T47D (cell line): ENCODE measurements at places on chromosomes 11 and 22.
A peak's percentile ranks its signal among the peaks of the same experiment; 100 is the strongest.

GRCh38 chr11:105589346-105589745 lies 20.5 kb upstream of the GRIA4 start:
- DNase-seq = no peak

GRCh38 chr11:64909653-64910343 lies 7.2 kb downstream of the ATG2A start:
- DNase-seq = no peak

DNA sequence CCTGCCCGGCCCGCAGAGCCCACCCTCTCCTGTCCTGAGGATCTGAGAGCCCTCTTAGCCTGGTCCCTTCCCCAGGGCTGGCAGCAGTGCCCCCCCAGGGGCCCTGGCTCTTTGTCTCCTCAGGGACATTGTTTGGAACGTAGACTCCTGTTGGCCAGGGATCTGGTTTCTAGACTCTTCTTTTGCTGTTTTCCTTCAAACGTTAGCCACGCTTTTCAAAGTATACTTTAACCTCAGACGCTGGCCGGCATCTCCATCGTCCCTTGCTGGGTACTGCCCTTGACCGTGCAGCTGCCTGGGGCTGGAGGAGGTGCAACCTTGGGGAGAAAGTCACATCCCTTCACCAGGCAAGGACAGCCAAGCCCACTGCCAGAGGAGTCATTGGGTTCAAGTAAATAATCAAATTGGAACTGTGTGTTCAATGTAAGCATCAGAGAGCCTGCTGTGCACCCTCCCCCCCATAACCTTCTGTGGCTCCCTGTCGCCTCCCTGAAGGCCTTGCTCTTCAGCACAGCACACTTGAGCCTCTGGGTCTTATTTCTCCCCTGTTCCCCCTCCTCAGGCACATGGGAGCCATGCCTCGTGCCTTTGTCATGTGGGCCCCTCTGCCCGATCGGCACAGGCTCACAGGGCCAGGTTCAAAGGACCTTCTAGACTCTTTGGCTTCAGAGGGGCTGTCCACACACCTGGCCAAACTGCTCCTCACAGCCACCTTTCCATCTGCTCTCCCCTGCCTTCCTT lies 21.8 kb upstream of the WNT7B start:
- no peak for DNase-seq

DNA sequence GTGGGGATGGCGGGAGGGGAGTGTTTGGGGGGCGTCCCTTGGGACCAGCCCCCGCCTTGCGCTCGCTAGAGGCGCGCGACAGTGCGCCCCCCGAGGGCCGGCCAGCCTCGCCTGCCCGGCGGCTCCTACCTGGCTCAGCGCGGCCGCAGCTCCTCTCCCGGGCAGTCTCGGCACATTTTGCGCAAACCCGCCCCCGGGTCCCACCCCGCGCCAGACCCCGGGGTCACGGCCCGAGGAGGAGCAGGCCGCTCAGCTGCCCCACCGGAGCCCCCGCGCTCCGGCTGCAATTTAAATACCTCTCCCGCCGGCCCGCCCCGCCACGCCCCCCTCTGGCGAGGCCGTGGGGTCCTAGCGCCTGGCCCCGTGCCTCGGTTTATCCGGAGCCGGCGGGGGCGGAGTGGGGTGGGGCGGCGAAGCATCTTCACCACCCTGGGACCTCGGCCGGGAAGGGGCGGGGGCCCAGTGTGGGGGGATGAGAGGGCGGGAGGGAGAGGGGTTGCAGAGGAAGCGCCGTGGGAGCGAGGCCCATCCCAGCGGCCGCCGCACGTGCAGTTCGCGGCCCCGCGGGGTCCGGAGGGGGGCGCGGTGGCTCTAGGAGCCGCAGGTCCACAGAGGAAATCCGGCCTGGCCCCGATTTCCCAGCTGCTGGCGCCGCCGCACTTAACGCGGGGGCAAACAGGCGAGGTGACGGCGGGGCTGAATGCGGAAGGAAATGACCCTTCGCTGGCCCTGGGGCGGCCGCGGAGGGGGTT lies at the start of gene LRRC32:
TSS of gene LRRC32 (minus strand) at position 263 of the 752 bp plus-strand sequence. CDS start 4,793 bp downstream, outside the sequence.
- no peak for DNase-seq

GRCh38 chr11:12195768-12196167 lies 85.4 kb downstream of the MICAL2 start:
- no peak for DNase-seq

- DNase-seq = no peak
Observed at GRCh38 chr11:96012086-96012824, 88.3 kb upstream of the MTMR2 start.

GRCh38 chr11:122179961-122180834 lies 64.2 kb upstream of the BLID start:
- DNase-seq = no peak

DNA sequence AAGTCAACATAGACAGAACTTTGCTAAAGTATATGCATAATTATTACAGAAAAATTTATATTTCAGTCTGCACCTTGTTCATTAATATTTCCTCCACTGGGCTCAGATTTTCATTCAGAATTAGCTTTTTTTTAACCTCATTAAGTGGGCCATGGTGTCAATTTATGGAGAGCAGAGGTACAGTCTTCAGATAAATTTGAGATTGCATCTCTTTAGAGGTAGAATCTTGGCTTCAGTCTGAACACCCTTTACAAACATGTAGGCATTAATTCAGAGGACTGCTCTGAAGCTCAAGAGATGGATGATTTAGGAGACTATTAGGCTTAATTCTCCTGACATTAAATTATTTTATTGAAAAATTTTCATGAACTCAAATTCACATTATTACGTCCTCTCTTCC lies 3.4 kb upstream of the HBB start:
- no peak for DNase-seq

- DNase-seq = no peak
Observed at GRCh38 chr11:2713661-2714462, 14.1 kb upstream of the KCNQ1OT1 start.

GRCh38 chr11:783581-784015 lies 6.3 kb downstream of the CEND1 start:
- no peak for DNase-seq

DNA sequence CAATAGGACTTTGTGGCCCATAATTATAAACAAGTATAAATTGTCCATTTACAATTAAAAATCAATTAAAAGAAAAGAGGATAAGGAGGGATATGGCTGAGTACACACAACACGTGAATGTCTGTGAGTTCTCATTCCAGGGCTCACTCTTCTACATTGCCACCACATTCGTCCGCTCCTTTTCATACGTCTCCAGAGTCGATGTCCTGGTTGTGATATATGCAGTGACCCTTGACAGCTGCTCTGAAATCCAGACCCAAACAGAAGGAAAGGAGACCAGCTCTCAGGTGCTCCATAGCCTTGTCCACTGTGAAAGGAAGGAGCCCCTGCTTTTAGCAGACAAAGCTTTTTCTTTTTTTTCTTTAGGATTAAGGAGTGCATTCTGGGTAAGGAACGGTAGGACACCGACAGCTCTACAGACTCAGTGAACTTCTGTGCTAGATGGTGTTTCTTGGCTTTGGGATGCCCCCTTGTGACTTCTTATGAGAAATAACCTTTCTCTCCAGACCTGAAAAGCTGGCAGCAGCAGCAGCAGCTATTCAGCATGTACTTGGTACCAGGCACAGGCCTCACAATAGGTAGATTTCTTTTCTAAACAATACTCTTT lies 19.7 kb upstream of the DNAJB13 start:
- DNase-seq = peak; percentile 85

DNA sequence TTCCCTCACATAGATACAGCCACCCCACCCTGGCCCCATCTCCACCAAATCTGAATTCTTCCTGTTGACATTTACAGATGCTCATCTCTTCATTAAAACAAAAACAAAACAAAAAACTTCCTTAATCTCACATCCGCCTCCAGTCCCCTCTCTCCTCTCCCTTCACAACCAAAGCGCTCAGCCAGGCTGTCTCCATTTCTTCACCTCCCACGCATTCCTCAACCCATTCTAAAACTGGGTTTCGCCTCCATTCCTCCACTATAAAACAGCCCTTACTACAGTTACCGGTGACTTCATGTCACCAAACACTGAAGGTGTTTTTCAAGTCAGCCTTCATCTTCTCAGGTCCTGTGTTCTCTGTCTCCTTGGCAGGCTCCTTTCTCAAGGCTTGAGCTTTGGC lies 9.6 kb downstream of the BACE1-AS start:
- DNase-seq = no peak

DNA sequence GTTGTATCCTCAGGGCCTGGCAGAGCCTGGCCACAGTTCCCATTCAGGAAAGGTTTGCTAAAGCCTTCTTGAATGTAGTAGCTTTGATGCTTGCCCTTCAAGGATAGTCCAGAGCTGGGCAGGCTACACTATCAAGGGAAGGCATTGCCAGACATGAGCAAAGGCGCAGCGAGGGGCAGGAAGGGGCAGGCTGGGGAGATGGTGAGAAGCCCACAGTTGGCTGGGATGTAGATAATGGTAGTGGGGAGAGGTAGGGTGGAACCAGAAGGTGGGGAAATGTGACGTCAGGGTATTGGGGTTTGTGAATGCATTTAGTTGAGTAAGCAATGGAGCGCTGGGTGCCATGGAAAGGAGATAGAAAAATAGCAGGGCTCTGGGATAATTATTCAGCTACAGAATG lies 28.6 kb downstream of the LRRC32 start:
- no peak for DNase-seq

- no peak for DNase-seq
Observed at GRCh38 chr11:46475926-46476545, 84.5 kb upstream of the CHRM4 start.

- DNase-seq = peak; percentile 59
Observed at GRCh38 chr11:97461934-97462333, 1072.1 kb downstream of the JRKL start.

- DNase-seq = no peak
Observed at GRCh38 chr22:41568811-41569210, 8.0 kb downstream of the CSDC2 start.

DNA sequence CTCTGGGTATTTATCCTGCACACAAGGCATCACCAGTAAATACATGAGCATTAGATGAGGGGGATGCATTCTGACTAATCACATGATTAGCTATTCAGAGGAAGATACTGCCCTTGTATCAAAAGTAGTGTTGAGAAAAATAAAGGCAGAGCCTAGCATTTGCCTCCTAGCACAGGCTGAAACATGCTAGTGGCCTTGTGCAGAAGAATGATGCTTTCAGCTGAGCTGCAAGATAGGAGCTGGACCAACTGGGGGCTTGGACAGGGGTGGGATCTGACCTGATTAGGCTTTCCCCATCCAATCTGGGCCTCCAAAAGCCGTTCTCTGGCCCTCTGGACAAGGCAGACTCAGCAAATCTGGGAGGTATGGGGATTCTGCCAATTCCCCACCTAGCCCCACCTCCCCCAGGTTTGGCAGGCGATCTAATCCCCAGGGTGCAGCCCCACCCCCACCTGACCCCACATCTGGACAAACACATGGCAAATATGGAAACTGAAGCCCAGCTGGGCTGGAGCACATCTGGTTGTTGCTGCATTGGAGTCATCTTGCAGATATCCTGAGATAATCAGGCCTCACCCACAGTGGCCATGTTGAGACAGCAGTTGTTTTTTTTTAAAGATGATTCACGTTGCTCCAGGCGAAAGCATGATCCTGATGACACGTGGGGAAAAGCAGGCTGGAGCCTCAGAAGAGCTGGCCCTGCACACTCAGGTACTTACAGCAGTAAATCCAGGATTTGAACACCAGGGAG lies 4.4 kb upstream of the MISFA start:
- no peak for DNase-seq

DNA sequence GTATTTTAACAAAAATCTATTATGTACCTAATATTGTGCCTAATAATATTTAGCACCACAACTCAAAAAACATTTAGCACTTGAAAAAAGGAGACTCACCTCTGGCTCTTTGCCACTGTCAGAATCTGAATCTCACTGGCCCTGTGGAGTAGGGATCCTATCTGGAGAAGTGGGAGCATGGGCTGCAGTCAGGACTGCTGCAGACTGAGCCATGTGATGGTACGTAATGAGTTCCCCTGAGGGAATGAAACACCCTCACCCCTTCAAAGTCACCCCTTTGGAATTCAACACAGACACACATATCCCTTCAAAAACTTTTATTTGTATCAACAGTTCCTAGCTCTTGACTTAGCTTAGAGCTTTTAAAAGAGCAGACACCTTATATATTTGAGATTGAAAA lies 6.5 kb downstream of the PTPMT1 start:
- DNase-seq = no peak

- DNase-seq = no peak
Observed at GRCh38 chr11:86773513-86774252, 26.7 kb upstream of the PRSS23 start.

DNA sequence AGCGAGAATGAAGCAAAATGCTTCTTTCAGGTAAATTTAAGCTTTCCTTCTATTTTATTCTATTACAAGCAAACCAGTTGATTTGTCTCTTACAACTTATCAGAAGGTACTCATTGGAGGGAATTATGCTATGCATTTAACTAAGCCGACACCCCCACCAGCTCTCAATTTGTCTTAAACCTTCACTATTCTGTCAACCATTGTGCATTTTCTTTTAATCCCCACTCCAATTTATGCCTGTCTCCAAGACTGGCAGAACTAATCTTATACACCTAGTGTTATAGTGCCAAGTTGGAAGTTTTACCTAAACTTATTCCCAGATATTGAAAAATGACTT lies 12.5 kb downstream of the TAF1D start:
- DNase-seq = no peak

- no peak for DNase-seq
Observed at GRCh38 chr11:126522606-126523005, 167.1 kb downstream of the ST3GAL4 start.

GRCh38 chr11:76298255-76298654 lies 82.7 kb downstream of the THAP12 start:
- DNase-seq = no peak

DNA sequence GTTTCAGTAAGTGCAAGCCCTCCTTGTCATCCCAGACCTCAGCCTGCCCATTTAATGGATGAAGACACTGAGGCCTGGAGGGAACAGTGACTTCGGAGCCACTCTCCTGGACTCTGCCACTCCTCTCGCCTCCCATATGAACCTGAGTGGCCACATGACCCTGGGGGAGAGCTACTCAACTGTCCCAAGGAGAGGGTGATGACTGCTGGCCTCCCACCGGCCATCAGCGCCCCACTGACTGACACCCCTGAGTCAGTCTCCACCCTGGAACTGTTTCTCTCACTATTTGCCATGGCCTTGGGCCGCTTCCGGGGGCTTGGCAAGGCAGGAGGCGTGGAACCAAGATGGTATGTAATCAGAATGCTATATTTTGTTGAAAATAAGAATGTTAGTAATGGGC lies 17.1 kb downstream of the LRP5 start:
- DNase-seq = no peak

GRCh38 chr22:48639896-48640748 lies 1187.6 kb downstream of the BRD1 start:
- no peak for DNase-seq

- peak; percentile 97 for DNase-seq
Observed at GRCh38 chr11:68841718-68842426, at the start of gene CPT1A. Gene CPT1A (minus strand): TSS chr11:68841916. CDS start chr11:68815474, 26,442 bp downstream.

GRCh38 chr22:21975273-21975672 lies 7.3 kb downstream of the TOP3B start:
- no peak for DNase-seq

GRCh38 chr22:46346680-46347405 lies 11.3 kb downstream of the TRMU start:
- no peak for DNase-seq

- no peak for DNase-seq
Observed at GRCh38 chr11:26090651-26091050, 241.3 kb upstream of the ANO3 start.
